ENCODE measurements at places on chromosomes 11 and 22.

DNA sequence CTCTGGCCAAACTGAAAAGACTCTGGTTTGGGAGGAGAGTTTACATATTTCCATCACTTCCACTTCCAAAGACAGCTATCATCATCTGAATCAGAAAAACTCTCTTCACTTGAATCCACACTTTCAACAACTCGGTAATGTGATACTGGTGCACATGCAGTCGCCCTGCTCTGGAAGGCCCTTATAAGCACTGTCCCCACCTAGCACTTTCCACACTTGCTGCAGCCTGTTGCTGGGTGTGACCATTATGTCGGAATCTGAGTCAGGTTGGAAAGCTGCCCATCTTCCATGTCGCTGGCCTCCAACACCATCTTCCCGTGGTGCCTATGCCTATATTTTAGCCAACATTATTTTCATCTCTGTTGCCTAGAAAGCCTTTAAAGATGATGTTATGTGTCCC, 1.1 kb upstream of the OR10A5 start:
- DNase-seq = no peak

GRCh38 chr11:43903969-43904368, 23.3 kb downstream of the ALKBH3 start:
- DNase-seq = no peak

- no peak for DNase-seq
Observed at GRCh38 chr11:61526956-61527731, 18.6 kb downstream of the LRRC10B start.

DNA sequence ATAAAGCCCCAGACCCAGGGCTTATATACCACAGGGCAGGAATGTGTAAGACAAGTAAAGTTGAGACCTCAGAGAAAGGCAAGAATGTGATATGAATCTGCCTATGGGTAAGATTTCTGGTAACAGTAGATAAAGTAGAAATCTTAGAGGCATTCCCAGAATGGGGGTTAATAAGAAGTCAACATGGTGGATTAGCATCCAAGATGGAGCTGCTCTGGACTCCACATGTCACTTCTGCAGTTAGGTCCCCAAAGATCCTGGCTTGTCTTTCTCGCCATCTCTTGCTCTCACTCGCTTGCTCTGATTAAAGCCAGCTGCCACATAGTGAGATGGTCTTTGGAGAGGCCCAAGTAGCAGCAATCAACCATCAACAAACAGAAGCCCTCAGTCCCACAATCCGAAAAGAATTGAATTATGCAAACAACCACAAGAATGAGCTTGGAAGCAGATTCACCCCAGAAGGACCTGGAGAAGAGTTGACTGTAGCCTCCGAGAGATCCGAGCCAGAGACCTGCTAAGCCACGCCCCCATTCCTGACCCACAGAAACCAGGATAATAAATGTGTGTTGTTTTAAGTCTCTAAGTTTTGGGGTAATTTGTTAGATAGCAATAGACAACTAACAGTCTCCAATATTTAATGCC, 5.4 kb upstream of the C11orf86 start:
- no peak for DNase-seq

- DNase-seq = no peak
Observed at GRCh38 chr11:57274904-57275498, 38.0 kb upstream of the APLNR start.

- DNase-seq = no peak
Observed at GRCh38 chr11:61617515-61617914, 36.6 kb upstream of the SYT7 start.

- no peak for DNase-seq
Observed at GRCh38 chr11:134555510-134555909, 143.5 kb upstream of the B3GAT1 start.

DNA sequence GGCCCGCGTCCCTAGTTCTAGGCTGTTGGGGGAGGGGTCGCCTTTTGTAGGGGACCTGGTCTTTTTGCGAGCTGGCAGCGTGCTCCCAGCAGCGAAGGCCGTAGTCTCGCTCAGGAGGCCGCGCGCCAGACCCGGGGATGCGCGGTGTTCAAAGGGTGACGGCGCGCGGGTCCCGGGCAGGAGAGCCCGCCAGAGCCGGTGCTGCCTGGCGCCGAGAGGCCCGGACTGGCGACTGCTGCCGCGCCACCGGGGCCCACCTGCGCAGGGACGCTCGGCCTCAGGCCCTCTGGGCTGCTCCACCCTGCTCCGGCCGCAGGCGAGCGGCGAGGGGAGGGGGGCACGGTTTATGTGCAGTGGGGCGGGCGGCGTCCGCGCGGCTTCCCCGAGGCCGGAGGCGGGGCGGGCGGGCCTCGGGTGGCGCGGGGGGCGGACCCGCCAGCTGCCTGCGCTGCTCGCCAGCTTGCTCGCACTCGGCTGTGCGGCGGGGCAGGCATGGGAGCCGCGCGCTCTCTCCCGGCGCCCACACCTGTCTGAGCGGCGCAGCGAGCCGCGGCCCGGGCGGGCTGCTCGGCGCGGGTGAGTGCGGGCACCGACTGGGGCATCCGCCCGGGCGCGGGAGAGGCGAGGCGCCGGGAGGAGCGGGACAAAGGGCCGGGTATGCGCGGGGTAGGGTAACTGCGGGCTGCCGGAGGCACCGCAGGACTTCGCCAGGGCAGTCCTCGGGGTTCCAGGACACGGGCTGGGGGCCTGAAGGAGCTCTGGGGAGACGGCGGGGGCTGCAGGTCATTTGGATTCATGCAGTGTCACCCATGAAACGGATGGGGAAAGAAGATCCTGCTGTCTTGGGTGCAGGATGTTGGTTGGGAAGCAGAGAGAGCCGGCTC, at the start of gene PRSS23:
Gene PRSS23 (plus strand): TSS at position 467 of the 884 bp plus-strand sequence. CDS start 7,102 bp downstream, outside the sequence.
- DNase-seq = no peak

GRCh38 chr11:102591160-102591718, 33.9 kb downstream of the MMP20 start:
- DNase-seq = no peak

- no peak for DNase-seq
Observed at GRCh38 chr11:100641456-100641855, 45.6 kb upstream of the ARHGAP42 start.

DNA sequence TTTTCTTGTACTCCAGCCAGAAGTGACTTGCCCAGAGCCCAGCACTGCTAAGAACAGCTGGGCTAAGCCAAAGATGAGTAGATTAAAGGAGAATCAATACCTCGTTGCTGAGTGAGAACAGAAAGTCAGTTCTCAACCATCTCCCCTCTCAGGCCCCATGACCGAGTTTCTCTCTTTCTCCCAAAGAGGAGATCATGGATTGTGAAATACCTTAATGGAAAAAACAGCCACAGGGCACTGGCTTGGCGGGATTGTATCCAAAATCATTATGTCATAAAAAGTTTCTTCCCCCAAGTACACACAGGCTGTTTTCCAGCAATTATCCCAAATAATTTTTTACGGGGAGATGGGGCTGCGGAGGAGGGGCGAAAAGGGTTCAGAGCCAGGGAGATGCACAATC, 111.8 kb upstream of the TMEM45B start:
- no peak for DNase-seq

- DNase-seq = no peak
Observed at GRCh38 chr11:128394431-128395089, 192.8 kb downstream of the ETS1 start.

Measured in stimulated activated CD8-positive, alpha-beta memory T cell treated with anti-CD3 and anti-CD28 coated beads, Interleukin-7, amount 100 ng/mL, for 1 hour (primary cell).